ENCODE measurements at places on chromosomes 1 and 21. TPM values are rescaled to one million over a fixed set of nuclear protein-coding genes. Genes with fewer than 3 reads are reported as not detected.

- no peak for DNase-seq
These were observed 20.0 kb upstream of the MFN2 start for GRCh38 chr1:11960276-11960675.

GRCh38 chr1:88731475-88732269 lies 47.6 kb downstream of the PKN2 start:
- DNase-seq = peak; percentile 65

Gene CYP4B1
- polyA plus RNA-seq = not detected

DNA sequence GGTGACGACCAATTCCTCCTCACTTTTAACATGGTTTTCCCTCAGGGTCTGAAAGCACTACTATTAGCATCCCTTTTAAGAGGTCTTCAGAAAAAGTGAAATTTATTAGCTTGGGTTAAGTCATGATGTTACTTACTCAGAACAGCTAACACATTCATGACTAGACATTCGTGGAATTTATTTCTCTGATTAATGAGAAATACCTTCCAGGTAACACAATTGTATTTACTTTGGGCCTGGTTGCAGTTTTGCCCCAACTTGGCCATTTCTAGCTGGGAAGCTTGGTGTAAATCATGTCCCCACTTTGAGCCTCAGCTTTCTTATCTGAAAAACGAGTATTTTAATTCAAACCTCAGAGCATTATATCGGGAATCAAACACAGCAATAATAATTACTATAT lies 119.2 kb upstream of the SPATA6 start:
- no peak for DNase-seq

- peak; percentile 16 for DNase-seq
These were observed 270.7 kb upstream of the C1orf174 start for GRCh38 chr1:4170548-4171340.

Gene UBL4B
- polyA plus RNA-seq = not detected

GRCh38 chr1:160494620-160495019 lies 28.4 kb downstream of the SLAMF6 start:
- DNase-seq = no peak

Data from muscle of arm (tissue), 14 donors.